Uterus (tissue), 4 donors: ENCODE measurements at places on chromosomes 16 and 17. TPM values are rescaled to one million over a fixed set of nuclear protein-coding genes. Genes with fewer than 3 reads are reported as not detected.

LRRC37A2 gene
- 5.6 TPM for total RNA-seq

SEPTIN12 gene
- not detected for total RNA-seq

C16orf54 gene
- 0.97 TPM for total RNA-seq

MT3 gene
- not detected for total RNA-seq

CA5A gene
- total RNA-seq = not detected

SLC46A1 gene
- total RNA-seq = 1.5 TPM

- DNase-seq = no peak
- H3K4me1 ChIP-seq = no peaks in the 10 kb centered on the region
- H3K4me3 ChIP-seq = no peak overlapping the region
- H3K27me3 ChIP-seq = no peaks in the 10 kb centered on the region
These were observed 112.1 kb downstream of the UTP18 start for GRCh38 chr17:51372345-51373004.

DNA sequence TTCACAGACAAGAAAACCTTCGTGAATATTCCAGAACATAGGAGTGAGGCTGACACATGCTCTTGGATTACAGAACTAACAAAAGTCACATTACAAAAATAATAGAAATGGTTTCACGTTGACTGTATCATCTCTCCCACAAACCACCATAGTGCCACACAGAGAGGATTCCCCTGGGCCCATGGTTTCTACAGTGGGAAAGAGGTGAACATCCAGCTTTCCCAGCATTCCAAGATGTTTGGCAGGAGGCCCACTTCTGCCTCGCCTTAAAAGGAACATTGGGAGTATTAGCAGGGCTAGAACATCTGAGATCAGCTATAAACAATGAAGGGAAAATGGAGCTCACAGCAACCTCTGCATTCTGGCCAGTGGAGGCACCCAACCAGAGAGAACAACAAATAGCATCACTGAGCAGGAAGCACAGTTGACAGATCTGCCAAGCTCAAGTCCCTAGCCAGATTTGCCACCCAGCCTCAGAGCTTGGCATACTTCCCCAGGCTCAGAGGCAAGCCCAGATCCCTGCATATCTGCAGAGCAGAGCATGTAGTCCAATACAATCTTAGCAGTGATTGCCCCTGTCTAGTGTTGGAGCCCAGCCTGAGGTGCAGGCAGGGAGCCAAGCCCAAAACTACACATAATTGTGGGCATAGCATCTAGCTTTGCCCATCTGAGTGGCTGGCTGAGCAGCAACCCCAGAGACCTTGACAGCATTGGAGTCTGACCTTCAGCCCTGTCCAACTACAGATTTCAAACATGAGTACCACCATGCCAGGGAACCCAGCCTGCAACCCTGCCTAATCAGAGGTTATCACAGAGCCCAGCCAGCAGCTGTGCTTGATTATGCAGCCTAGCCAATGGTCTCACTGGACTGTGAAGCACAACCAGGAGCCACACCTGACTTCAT lies 260.4 kb downstream of the CEP112 start:
- no peak overlapping the region for H3K27ac ChIP-seq
- H3K4me1 ChIP-seq = no peaks in the 10 kb centered on the region
- no peak for DNase-seq
- H3K27me3 ChIP-seq = no peaks in the 10 kb centered on the region
- no peaks in the 10 kb centered on the region for H3K36me3 ChIP-seq

- no peak for DNase-seq
- H3K4me3 ChIP-seq = no peak overlapping the region
- H3K27ac ChIP-seq = no peak overlapping the region
- peaks cover 10% of the 10 kb centered on the region for H3K4me1 ChIP-seq
- peaks cover 20% of the 10 kb centered on the region for H3K27me3 ChIP-seq
- H3K36me3 ChIP-seq = no peaks in the 10 kb centered on the region
These were observed 4.7 kb downstream of the SLC22A31 start for GRCh38 chr16:89195521-89196171.

GRCh38 chr16:68520649-68521086 lies 18.4 kb upstream of the ZFP90 start:
- H3K4me3 ChIP-seq = peak overlapping the region; percentile 21
- H3K27me3 ChIP-seq = no peaks in the 10 kb centered on the region
- H3K27ac ChIP-seq = no peak overlapping the region
- peak; percentile 85 for DNase-seq
- no peaks in the 10 kb centered on the region for H3K4me1 ChIP-seq

DNA sequence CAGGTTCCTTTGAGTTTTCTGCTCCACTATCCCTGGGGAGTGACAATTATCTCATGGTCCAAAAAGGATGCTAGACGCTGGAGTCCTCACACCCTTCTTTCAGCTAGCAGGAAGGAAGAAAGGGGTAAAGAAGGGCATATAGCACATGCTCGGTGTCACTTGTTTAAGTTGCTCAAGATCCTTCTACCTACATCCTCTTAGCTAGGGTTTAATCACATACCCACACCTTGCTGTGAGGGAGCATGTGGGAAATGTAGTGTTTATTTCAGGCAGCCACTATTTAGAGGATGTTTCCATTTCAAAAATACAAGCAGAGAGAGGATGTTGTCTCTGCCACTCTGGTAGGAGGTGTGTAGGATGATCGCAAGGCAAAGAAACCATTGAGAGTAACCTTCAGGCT lies 4.5 kb downstream of the PRKCB start:
- no peaks in the 10 kb centered on the region for H3K27me3 ChIP-seq
- no peak for DNase-seq
- no peak overlapping the region for H3K4me3 ChIP-seq

DNA sequence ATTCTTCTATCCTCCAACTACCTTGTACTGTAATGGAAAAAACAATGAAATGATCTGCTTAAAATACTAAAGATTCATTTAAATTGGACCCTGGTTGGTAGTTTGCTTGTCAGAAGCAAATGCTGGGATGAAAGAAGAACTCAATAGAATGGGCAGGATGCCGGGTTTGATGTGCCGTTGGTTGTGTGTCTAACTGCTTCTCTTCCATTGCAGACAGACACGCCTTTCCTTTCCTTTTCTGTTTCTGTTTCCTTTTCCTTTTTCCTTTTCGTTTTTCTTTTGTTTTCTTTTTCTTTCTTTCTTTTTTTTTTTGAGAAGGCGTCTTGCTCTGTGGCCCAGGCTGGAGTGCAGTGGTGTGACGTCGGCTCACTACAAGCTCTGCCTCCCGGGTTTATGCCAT lies 64.6 kb downstream of the PLCG2 start:
- no peaks in the 10 kb centered on the region for H3K27me3 ChIP-seq
- no peaks in the 10 kb centered on the region for H3K4me1 ChIP-seq

GRCh38 chr17:49775546-49776260 lies 11.8 kb upstream of the FAM117A start:
- H3K27me3 ChIP-seq = no peaks in the 10 kb centered on the region
- no peaks in the 10 kb centered on the region for H3K36me3 ChIP-seq
- peaks cover 9% of the 10 kb centered on the region for H3K4me1 ChIP-seq

DNA sequence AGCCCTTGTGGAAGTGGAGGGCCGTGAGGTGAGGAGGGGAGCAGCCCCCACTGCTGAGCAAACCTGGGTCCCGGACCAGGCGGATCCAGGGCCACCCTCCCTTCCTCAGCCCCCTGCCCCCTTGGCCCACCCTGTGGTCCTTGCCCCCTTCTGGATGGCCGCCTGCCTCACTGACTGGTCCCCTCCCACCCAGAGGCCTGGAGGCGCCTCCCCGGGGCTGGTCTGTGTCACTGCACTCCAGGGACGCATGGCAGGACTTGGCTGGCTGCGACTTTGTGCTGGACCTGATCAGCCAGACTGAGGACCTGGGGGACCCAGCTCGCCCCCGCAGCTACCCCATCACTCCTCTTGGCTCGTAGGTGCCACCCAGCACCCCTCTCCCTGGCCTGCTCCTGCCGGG lies 19.2 kb upstream of the SMIM5 start:
- no peak overlapping the region for H3K4me3 ChIP-seq
- no peaks in the 10 kb centered on the region for H3K36me3 ChIP-seq
- DNase-seq = no peak
- H3K27me3 ChIP-seq = no peaks in the 10 kb centered on the region
